ENCODE measurements at places on chromosomes 5 and 9.

GRCh38 chr9:121568343-121569265, 69.0 kb upstream of the GGTA1 start:
- DNase-seq, result no peak

DNA sequence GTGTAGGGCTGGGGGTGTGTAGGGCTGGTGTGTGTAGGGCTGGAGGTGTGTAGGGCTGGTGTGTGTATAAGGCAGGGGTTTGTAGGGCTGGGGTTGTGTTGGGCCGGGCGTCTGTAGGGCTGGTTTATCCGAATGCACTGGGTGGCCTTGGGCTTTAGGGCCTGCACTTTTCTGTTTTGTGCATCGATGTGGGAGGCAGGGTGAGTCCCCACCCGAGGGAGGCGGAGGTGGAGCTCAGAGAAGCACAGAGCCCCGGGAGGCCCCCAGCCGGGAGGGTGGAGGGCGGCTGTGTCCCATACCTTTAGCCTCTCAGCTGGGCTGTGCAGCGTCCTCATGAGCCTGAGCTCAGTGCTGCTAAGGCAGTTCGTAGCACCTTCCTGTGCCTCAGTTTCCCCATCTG, 13.5 kb downstream of the COL5A1 start:
- DNase-seq, result no peak

DNA sequence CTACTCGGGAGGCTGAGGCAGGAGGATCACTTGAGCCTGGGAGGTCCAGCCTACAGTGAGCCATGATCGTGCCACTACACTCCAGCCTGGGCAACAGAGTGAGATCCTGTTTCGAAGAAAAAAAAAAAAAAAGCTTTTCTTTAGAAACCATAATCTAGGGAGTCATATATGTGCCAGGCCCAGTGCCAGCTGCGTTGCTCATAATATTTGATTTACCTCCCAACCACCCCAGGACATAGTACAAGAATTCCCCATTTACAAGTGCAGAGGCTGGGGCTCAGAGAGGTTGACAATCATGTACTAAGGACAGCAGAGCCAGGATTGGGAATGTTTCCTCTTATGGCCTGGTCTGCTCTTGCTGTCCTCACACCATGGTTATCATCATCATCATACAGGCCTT, 25.1 kb upstream of the TRIM14 start:
- no peak for DNase-seq

DNA sequence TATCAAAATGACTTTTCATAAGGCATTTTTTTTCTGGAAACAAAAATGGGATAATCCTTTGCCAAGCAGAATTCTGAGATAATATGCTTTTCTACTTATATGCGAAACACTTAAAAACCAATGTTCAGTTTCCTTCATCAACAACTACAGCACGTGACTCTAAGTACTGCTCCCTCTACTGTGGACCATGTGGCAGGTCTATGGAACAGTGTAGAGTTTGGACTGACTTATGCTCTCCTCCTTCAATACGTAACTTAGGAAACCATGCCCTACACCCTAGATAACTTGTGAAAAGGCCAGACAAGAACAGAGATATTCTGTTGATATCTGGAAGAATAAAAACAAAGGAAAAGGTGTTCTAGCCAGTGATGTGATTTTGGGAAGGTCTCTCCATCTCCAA, 111.3 kb upstream of the GNA14 start:
- DNase-seq, result no peak

DNA sequence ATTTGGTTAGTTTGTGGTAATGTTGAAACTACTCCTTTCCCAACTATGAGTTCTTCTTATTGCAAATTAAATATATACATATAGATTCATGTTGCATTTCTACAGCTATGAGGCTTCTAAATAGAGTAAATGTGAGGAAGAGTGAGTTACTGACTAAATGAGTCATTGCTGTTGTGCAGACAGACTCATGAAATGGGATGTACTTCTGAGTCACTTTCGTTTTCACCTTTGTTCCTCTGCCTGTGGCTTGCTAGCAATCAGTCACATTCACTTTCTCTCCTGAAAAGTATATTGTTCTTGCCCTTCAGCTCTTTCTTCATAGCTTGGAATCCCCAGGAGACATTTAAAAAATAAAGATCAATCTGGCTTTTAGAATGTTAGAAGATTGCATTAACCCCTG, 295.5 kb upstream of the SMC2 start:
- DNase-seq, result no peak

GRCh38 chr5:17269201-17269600, 51.8 kb downstream of the BASP1 start:
- no peak for DNase-seq

- no peak for DNase-seq
Observed at GRCh38 chr5:171493646-171494393, 74.4 kb downstream of the FGF18 start.

DNA sequence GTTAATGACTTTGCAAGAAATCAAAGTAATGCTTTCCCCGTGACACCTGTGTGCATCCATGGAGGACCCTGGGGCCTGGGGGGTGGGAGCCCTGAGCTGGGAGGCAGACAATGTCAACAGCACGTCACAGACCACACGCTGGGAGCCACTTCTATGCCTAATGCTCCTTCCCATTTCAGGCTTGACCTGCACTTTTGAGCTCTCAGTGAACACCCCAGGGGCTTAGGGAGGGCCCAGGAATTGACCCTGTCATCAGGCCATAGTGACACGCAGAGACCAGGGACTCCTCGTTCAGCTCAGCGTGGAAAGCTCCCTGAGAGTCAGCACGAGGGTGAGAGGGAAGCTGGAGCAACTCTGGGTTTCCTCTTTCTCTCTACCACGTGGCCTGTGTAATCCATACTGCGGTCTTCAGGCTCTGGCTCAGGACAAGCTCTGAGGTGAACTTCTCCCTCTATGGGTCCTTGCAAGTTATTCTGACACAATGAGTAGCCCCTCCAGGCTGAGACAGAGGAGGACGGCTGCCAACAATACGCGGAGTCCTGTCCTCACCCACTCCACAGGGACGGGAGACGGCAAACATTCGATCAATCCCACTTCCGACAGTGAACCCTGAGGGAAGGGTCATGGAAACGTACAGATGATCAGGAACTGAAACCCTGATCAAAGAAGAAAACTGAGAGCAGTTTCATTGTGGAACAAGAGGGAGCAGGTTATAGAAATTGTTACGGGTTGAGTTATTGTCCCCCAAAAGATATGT, 130.8 kb upstream of the IRX4 start:
- DNase-seq, result no peak

DNA sequence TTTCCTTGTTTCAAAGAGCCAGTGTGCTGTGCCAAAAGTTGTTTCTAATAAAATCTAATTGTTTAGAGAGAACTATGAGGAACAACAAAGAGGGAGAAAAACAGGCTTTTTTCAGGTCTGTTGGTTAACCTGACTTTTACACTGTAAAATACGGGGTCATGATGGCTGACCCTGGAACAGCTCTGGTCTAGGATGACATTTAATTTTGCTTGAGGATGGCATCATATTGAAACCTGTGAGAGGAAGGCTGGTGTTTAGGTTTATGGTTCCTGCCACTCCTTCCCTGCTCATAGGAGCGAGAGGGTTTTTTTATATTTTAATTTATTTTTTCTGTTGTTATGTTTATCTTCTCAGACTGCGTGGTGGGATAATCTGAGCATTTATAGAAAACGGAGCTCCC, 327.6 kb downstream of the KDM4C start:
- no peak for DNase-seq
